ENCODE measurements at places on chromosomes 6 and 20. TPM values are rescaled to one million over a fixed set of nuclear protein-coding genes. Genes with fewer than 3 reads are reported as not detected.

GRCh38 chr6:11058406-11058805, 14.3 kb upstream of the ELOVL2 start:
- DNase-seq, result no peak

GRCh38 chr6:35080821-35081425, 60.2 kb downstream of the TCP11 start:
- DNase-seq, result no peak

GRCh38 chr6:144653885-144654505, 368.9 kb downstream of the UTRN start:
- DNase-seq, result no peak

GRCh38 chr6:39193201-39193791, 36.0 kb downstream of the KCNK5 start:
- no peak for DNase-seq

- no peak for DNase-seq
Measured at GRCh38 chr6:20412682-20413073, 11.0 kb downstream of the E2F3 start.

BCL2L1 gene
- total RNA-seq, result 59.9 TPM

PHACTR1 gene
- 0.49 TPM for total RNA-seq

LBP gene
- total RNA-seq, result not detected

PRPH2 gene
- 0.72 TPM for total RNA-seq

SRMS gene
- not detected for total RNA-seq
